ENCODE measurements at places on chromosomes 12 and 14.

- DNase-seq: no peak
Observed at GRCh38 chr14:65072256-65072655, 30.1 kb downstream of the MAX start.

DNA sequence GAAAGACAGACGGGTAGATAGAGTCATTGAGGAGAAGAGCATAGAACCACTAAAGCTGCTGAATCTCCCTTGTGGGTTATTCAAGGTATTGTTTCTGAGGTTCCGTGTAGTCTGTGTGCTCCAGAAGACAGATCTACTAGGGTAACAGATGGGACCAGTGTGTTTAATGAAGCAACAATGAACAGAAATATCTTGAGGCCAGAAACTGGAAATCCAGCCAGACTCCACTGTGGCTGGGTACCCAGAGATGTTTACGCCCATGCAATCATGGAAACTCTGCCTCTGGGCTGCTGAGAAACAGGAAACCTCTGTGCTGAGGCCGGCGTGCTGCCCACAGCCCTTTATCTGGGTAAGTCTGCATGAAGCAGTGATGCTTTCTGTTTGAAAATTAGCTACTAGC is 8.3 kb downstream of the PROX2 start:
- no peak for DNase-seq

GRCh38 chr12:6362403-6362802 is 13.0 kb downstream of the SCNN1A start:
- no peak for DNase-seq

DNA sequence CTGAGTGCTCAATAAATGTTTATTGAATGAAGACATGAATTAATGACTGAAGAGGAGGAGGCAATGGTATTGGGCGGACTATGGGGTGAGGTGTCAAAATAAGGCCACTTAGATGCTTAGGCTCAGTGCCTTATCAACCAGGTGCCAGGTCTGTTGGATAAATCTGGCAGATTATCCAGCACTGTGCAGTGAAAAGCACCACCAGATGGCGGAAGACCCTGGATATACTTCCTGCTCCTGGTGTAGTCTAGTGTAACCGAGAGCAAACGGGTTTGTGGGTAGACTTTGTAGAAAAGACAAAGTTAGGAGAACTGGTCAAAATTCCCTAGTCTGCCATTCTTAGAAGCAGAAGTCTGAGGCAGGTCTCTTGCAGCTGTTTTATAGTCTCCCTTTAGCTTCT is 306.3 kb downstream of the ATP23 start:
- peak; percentile 7 for DNase-seq
